Renal cortical epithelial cell (primary cell): ENCODE measurements at places on chromosomes 12 and 14. TPM values are rescaled to one million over a fixed set of nuclear protein-coding genes. Genes with fewer than 3 reads are reported as not detected.

NEUROD4 gene
- not detected in 2 replicates for total RNA-seq

CMA1 gene
- total RNA-seq: not detected in 2 replicates

ASPG gene
- total RNA-seq: 0.89 TPM in 1 of 2 replicates, not detected in the other

RTL1 gene
- not detected in 2 replicates for total RNA-seq

DENND5B gene
- 9.2 and 23.9 TPM in 2 replicates for total RNA-seq

CELA1 gene
- not detected in 2 replicates for total RNA-seq

RNU4-1 gene
- total RNA-seq: under 0.01 TPM in 2 replicates

EIF2S3B gene
- 1.2 and 2.6 TPM in 2 replicates for total RNA-seq

MAP3K9 gene
- 14.4 and 19.7 TPM in 2 replicates for total RNA-seq

TAS2R9 gene
- 0.35 TPM in 1 of 2 replicates, not detected in the other for total RNA-seq

RPGRIP1 gene
- 0.05 TPM in 1 of 2 replicates, not detected in the other for total RNA-seq
